ENCODE measurements at places on chromosomes 6 and 20.

DNA sequence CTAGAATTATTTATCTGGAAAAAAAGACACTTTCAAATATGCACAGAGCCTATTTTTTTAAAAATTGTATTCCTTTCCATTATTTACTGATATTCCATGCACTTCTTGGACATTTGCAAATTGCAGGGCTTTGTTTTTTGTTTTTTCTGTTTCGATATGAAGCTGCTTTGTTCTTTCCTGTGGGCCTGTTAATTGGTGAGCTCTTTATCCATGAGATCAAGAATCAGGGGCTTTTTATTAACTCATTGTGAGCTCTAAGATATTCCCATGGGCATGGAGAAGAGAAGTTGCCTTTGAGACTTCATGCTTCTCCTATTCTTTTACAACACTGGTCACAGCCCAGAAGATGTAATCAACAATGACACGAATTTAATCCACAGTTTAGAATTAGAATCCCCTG is 145.1 kb downstream of the SAMD5 start:
- no peak for DNase-seq

DNA sequence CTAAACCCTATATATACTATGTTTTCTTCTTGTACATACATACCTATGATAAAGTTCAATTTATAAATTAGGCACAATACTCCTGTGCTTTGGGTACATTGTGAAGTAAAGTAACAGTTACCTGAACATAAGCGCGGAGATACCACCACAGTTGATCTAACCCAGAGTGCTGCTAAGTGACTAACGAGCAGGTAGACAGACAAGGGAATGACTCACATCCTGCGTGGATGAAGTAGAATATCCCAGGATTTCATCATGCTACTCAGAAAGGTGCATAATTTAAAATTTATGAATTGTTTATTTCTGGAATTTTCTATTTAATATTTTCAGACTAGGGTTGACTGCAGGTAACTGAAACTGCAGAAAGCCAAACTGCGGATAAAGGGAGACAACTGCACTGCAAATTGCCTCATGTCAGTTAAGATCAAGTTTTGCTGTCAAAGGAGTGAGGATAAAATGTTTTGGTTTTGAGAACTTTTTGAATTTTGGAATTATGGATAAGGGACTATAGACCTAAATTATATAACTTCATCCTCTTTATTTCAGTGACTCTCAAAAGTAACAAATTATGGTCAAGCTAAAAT is 14.4 kb downstream of the MKKS start:
- DNase-seq = no peak

- DNase-seq = no peak
Observed at GRCh38 chr20:2446845-2447244, 23.7 kb downstream of the SNRPB start.

GRCh38 chr6:3079682-3080081 is 11.4 kb downstream of the RIPK1 start:
- no peak for DNase-seq

DNA sequence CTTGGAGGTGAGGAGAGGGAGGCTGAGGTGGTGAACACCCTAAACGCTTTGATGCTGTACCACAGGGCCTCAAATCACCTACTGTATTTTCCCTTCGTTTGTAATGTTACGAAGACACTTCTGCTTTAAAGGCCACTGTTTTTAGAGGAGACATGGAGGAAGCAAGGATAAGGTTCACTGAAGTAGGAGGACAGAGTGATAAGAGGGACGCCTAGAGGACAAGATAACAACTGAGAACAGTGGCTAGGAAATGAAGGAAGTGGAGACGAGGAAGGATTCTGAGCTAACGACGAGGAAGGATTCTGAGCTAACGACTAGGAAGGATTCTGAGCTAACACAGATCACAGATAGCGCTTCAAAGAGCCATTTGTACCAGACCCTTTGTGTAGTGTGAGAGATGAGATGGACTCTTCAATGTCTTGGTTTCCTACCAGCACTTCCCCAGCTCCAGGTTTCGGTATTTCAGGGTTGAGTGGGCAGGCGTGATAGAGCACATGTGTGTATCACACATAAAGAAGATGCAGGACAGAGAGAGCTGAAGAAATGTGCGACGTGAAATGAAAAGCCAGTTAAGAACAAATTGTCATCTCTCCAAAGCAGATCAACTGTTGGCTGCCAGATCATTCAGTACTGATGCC is 7.5 kb downstream of the SF3B5 start:
- no peak for DNase-seq

- no peak for DNase-seq
Observed at GRCh38 chr6:170184316-170184715, 106.6 kb downstream of the DLL1 start.

GRCh38 chr20:38272398-38272797 is 11.9 kb upstream of the KIAA1755 start:
- no peak for DNase-seq

- DNase-seq = no peak
Observed at GRCh38 chr6:158789115-158789917, 29.9 kb downstream of the EZR start.

- no peak for DNase-seq
Observed at GRCh38 chr6:72689107-72689954, 67.5 kb downstream of the KCNQ5 start.

DNA sequence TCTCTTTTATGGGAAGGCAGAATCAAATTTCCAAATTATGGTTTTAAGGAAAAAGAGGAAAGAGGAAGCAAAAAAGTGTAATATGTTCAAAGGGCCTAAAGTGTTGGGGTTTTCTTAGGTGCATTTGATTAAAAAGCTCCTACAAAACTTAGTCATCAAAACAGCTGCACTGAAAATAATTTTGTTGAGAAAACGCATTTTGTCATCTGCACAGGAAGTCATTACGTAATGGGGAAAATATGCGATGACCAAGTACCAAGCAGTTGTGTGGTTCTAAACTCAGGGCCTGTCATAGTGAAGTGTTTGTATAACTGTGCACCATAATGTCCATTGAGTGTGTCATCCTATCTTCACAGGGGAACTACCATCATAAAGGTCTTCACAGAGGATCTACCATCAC is 15.6 kb downstream of the HAO1 start:
- DNase-seq = no peak

DNA sequence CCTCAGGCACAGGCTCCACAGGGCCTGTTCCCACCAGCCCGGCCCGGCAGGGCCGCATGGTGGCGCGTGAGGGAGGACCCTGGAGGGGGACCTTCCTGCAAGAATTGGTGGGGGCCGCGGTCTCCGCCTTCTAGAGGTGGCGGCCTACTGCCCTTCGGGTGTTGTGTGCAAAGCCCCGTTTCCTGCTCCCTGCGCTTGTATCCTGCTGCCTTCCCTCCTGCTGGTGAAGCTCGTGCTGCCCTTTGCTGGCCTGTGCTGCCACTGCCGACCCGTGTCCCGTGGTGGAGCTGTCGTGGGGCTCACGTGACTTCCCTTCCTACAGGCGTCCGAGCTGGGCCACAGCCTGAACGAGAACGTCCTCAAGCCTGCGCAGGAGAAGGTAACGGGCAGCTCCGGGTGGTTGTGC is 8.4 kb upstream of the COL20A1 start:
- no peak for DNase-seq

DNA sequence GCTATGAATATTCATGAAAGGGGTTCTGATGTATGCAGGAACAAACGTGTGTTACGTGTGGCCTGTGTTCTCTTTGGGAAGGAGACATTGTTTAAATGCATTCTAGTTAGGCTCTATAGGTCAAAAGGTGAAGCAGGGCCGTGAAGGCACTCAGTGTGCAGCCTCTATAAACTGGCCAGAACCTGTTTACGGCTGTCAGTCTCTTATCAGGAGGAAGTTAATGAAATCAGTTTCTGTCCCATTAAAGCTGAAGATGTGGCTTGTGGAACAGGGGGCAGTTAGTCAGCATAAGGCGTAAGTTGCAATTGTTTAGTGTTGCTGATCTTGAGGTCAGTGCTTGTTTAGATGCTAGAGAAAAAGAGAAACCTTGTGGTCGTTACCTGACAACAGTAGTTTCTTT is 111.5 kb upstream of the KCNG1 start:
- no peak for DNase-seq

GRCh38 chr6:75171986-75172385 is 33.9 kb downstream of the COL12A1 start:
- no peak for DNase-seq

DNA sequence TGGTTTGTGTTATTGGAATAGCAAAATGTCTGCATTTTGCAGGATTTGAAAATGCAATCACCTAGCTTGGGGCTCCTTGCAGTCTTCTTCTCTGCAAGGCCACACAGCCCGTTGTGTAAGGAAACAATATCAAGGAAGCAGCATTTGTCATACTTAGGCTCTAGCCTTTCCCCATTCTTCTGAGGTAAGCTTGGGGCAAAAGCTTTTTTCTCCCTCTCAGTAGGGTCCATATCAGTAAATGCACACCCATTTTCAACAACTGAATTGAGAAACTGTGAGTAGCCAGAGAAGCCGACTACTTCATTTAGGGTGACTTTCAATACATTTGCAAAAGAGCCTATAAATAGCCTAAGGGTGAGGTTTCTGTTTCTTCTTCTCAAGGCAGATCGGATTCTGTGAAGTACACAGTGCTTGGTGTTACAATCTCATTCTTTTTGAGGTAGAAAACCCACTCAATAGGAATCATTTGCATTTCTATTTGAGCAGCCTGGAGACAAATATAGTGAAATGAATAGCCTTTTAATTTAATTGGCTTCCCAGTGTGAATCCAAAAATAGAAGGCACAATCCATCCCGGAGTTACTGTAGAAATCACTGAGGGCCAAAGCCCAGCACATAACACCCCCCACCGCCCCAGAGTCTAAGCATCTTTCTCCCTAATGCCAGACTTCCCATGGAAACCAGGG is 61.8 kb downstream of the BTBD3 start:
- no peak for DNase-seq

DNA sequence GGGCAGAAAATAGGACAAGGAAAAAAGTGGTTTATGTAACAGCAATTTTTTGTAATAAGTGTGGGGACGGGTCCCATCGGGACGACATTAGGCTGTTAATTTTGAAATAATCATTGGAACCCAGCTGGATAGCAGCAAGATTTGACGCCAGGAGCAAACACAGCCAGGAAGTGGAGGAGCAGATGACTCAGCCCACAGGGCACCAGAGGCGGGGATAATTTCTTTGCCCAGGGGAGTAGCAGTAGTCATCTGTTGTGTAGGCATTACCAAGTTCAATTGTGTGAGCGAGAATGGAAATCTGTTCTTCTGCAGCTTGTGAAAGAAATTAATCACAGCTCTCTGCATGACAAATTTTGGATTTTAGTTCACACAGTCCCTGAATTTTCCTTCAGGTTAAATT is 22.6 kb upstream of the RIN2 start:
- DNase-seq = no peak

DNA sequence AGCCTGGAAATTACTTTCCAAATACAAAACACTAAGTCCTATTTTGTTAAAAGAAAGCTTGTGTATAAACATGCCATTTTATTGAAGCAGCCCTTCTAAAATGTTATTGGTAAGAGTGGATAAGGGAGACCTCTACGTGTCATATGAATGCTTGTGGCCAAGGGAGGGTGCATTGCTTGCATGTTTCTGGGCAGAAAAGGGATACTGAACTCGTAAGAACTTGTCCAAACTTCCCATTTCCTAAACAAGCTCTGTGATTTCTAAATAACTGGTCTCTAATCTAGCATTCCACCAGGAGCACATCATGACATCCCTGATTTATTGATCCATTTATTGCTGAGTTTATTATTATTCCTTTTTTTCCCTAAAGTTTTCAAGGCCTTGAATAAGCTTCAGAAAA is 474.1 kb downstream of the CD109 start:
- DNase-seq = no peak

- no peak for DNase-seq
Observed at GRCh38 chr20:37994512-37994911, 38.7 kb downstream of the TTI1 start.

DNA sequence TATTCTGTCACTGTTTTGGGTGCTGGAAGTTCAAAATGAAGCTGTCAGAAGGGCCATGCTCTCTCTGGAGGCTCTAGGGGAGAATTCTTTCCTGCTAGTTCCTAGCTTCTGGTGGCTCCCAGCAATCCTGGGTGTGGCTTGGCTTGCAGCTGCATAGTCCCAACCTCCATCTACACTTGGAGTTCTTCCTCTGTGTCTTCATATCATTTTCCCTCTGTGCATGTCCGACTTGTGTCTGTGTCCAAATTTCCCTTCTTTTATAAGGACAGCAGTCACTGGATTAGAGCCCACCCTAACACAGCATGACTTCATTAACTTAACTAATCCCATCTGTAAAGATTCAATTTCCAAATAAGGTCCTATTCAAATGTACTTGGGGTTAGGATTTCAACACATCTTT is 23.3 kb upstream of the ENPP1 start:
- no peak for DNase-seq

DNA sequence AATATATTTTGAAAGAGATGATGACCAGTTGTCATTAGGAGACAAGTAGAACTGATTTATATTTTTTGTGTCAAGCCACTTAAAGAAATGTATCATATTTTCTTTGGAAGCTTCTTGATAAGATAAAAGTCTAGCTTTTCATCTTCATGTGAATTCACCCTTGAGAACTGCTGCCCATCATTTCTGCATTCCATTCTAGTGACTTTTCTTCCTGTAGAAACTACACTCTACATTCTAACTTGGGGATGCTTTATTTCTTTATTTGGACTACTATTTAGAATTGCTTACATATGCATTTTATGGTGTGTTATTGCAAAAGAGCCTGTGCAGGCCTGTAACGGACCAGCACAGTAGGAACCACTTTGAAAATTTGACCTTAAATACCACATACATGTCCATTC is 335.0 kb upstream of the KCNQ5 start:
- no peak for DNase-seq

- DNase-seq = no peak
Observed at GRCh38 chr20:32823078-32823477, 3.3 kb downstream of the MAPRE1 start.

DNA sequence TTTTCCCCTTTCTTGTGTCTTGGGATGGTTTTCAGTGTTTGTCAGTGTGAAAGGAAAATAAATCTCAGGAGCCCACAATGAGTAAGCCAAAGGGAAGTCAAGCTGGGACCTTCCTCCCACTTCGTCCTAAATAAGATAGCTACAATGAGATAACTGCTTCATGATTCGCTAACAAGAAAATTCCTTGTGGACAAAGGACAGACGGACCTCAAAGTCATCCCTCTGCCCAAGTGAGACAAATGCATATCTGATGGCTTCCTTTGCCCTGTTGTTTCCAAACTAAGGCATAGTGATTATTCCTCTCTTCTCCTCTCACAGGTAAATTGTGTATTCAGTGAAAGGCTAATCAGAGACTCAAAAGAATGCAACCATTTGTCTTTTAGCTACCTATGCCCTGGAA is 26.1 kb upstream of the ADTRP start:
- DNase-seq = no peak
